ENCODE measurements at places on chromosomes 7 and 10.

DNA sequence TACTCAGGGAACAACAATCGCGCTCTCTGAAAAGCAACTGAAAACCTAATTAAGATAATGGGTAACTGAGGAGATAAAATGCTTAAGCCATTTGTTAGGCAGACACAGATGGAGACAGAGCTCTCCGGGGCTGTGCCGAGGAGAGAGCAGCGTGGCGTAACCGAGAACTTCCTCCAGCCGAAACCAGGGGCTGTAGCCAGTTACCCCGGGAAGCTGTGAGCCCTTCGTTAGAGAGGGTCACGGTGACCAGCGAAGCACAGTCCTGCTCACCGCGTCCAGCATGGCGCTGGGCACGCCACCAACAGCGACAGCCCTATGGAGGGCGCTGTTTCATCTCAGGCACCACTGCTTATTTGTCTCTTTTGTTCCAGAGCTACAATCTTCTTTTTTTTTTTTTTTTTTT is 16.1 kb downstream of the PAPOLB start:
- DNase-seq = peak; percentile 34

GRCh38 chr7:131538813-131539179 is 17.6 kb downstream of the PODXL start:
- DNase-seq = no peak

DNA sequence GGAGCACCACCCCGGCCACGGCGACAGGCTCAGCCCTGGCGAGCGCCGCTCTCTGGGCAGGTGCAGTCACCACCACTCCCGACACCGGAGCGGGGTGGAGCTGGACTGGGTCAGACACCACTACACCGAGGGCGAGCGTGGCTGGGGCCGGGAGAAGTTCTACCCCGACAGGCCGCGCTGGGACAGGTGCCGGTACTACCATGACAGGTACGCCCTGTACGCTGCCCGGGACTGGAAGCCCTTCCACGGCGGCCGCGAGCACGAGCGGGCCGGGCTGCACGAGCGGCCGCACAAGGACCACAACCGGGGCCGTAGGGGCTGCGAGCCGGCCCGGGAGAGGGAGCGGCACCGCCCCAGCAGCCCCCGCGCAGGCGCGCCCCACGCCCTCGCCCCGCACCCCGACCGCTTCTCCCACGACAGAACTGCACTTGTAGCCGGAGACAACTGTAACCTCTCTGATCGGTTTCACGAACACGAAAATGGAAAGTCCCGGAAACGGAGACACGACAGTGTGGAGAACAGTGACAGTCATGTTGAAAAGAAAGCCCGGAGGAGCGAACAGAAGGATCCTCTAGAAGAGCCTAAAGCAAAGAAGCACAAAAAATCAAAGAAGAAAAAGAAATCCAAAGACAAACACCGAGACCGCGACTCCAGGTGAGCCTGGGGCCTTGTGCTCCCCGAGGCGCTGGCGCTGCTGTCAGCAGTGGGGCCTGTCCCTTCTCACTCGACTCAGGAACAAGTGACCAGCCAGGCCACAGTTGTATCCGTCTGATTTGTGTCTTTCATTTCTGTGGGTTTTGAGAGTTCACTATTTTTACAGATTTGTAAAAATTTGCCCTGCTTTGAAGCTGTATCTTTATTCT is 117.7 kb downstream of the CYTH3 start:
- no peak for DNase-seq

DNA sequence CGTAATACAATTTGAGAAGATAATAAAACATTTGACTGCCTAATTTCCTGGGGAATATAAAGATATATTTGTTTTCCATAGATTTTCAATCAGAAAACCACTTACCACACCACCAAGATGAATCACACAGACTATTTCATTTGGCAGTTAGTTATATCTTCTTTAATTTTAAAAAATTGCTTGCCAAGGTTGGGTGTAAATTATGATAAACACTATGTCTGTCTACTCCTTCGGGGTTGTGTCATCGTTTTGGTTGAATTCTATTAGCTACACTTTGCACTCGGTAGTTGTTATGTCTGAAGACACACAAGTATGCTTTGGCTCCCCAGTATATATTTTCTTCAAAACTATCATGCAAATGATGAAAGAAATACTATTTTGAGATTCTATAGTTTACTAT is 594.8 kb upstream of the SEMA3D start:
- no peak for DNase-seq

- no peak for DNase-seq
Observed at GRCh38 chr7:81514546-81514945, 255.3 kb downstream of the HGF start.

GRCh38 chr10:55746002-55746401 is 615.1 kb downstream of the ZWINT start:
- no peak for DNase-seq

DNA sequence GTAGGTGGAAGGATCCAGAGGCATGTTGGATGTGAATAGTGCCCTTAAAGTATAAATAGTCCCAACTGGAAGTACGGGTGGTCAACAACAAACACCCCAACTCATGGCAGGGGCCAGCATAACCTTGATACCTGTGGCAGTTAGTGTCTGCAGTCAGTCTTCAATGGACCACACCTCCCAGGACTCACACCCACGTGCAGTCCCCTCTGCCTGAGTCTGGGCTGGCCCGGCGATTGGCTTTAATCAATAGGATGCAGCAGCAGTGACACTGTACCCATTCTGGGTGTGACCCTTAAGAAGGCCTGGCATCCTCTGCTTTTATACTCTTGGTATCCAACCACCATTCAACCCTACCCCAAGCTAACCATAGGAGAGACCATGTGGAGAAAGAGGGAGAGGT is 18.6 kb downstream of the DRGX start:
- DNase-seq = no peak

GRCh38 chr7:54179321-54180029 is 362.7 kb upstream of the VSTM2A start:
- no peak for DNase-seq

- no peak for DNase-seq
Observed at GRCh38 chr7:118492466-118492865, 268.0 kb downstream of the ANKRD7 start.

GRCh38 chr10:113331961-113332360 is 220.9 kb upstream of the HABP2 start:
- DNase-seq = no peak

- no peak for DNase-seq
Observed at GRCh38 chr10:30379983-30380382, 30.9 kb upstream of the MTPAP start.

GRCh38 chr10:117462816-117463544 is 79.6 kb upstream of the EMX2 start:
- DNase-seq = no peak

DNA sequence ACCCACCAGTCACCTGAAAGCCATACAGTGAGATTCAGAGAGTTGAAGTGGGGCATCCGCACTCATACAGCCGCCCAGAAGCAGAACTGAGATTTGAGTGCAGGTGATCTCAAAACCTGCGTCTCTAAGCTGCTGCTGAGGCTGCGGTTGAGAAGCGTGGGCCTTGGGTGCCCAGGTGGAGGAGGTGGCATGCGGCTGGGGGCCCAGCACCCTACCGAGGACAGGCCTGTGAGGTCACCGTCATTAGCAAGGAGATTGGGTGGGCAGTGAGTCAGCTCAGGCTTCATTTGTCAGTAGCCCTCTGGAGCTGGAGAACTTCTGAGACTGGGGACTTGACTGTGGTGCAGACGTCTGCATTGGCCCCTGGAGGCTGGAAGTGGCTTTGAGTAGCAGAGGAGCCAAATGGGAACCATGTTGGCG is 29.8 kb downstream of the ZMIZ1 start:
- no peak for DNase-seq

DNA sequence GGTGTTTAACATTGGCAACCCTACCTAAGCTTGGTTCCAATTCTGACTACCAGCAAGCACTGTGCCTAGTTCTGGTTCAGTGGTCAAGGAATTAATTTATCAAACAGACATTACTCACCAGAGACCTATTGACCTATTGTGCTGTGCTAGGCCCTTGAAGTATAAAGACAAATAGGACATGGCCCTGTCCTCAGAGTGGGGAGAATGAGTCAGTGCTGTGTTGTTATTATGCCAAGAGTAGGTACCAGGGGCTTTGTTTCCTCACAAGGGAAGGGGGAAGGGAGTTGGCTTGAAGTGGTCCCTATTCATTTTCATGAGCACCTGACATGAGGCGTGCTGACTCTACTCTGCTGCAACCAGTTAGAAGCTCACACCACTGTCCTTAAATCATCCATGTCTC is 62.6 kb upstream of the PLPP4 start:
- no peak for DNase-seq

DNA sequence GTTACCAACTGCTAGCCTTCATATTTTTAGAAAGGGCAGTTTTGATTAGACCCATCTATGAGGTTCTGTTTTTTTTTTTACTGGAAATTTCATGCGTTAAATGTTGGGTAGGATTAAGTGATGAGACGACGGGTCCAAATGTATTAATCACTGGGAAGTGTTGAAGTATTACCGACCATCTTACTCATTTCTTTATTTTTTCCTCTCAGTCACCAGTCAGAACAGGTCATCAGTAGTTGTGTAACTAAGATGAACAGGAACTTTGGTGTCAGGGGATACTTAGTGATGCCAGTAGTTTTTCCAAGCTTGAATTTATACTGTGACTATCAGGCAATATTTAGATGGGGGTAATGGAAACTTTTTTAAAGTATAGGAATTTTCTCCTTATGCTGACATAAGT is 14.2 kb downstream of the TFAM start:
- no peak for DNase-seq

- no peak for DNase-seq
Observed at GRCh38 chr7:142862351-142862750, 7.5 kb downstream of the EPHB6 start.

DNA sequence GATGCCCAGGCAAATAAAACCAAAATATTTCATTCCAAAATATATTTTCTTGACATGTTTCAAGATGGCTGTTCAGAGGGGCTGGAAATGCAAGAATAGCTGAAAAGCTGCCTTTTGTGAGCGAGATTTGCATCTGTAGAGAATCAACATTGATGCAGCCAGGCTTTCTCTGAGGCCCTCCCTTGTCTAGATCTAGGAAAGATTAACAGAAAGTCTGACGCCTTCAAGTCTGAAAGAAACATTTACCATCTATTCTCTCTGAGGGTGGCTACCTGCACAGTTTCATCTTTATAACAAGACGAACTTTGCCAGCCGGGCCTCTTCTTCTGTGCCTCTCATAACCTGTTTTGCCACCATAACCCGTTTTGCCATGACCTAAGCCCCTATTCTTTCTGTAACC is 170.2 kb downstream of the AKR1D1 start:
- no peak for DNase-seq

DNA sequence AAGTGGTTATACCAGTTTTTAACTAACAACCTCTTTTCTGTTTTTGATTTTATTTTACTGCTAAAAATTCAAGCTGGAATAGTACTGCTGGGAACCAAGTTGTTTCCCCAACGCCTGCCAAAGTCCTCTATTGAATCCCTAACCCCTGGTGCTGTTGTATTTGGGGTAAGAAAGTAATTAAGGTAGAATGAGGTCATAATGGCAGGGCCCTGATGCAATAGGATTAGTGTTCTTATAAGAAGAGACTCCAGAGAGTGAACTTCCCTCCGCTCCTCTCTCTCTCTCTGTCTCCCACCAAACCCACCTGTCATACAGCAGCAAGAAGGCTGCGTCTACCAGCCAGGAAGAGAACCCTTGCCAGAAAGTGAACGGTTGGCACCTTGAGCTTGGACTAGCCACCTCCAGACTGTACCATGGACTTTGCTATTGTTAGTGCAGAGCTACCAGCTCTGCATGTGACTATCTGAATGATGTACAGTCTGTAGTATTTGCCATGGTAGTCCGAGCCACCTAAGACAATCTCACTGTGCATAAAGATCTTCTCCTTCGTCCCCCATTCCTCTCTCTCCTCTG is 86.5 kb upstream of the KLF6 start:
- DNase-seq = no peak

GRCh38 chr10:59006511-59007306 is 169.7 kb upstream of the PHYHIPL start:
- no peak for DNase-seq

DNA sequence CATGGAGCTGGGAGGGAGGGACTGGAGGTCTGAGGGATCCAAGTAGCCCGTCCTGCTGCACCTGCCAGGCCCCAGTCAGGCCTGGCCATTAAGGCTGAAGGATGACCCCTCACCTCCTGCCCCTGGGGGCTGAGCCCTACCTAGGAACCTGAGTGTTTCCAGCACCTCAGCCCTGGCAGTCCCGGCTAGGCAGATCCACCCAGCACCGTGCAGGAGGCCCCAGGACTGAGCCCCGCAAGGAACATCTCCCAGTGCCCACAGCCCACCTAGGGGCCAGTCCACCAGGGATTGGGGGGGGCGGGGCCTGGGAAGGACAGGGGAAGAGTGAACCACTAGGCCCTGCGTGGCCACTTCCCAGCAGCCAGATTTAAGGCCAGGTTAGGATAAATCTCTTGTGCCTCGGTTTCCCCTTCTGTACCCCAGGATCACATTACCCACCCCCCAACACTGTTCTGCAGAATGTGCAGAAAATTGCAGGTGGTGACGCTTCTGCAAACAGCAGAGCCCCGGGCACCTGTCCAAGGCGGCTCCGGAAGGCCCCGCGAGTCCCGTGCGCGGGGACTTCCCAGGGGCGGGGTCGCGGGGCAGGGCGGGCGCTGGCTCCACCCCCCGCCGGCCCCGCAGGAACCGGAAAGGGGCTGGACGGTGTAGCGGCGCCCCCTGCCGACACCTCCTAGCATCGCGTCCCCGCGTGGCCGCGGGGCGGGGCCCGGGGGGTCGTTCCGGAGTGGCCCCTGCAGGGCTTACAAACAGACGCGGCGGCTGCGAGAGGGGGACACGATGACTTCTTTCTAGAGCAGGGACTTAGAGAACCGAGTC is 55.9 kb downstream of the PWWP2B start:
- peak; percentile 30 for DNase-seq

DNA sequence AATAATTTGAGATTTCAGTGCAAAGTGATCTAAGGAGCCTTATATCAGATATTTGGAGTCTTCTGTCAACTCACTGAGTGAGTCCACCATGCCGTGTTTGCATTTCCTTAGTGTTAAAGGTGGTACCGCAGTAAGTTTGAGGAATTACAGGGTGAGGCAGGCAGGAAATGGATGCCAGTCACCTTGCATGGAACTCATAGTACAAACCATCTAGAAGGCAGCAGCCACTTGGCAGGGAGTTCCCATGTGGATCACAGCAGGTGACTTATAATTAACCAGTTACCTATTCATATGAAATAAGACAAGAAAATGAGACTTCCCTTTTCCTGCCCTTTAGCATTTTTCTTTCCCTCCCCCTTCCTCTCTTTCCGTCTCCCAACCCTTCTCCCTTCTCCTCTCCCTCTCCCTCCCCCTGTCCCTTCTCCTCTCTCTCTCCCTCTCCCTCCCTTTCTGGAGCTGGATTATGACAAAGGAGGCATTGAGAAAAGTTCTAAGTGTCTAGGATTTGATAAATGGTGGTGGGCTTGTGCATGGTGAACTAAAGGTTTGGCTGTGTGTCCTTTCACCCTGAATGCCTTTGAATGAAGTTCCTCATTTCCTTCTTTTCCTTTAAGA is 94.1 kb downstream of the LRRC4 start:
- DNase-seq = no peak

- DNase-seq = no peak
Observed at GRCh38 chr10:18334116-18334867, 194.1 kb downstream of the CACNB2 start.

DNA sequence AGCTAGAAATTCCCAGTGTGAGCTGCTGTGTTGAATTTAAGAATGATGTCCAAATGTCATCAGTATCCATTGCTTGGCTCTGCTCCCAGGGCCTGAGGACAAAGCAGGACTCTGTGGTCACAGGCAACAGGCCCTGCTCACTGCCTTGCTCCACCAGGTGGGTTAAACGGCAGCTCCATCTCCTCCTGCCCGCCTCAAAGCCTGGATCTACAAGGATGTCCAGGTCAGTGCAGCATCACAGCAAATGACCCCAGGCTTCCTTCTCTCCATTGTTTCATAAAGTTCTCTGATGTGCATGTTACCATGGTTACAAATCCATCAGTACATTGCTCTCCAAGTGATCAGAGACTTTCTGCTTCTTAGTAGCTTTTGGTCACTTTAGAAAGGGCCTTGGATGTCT is 322.0 kb upstream of the ZNF32 start:
- DNase-seq = no peak

Measured in DMS79 treated with DMSO at 0.1 percent for 48 hours (cell line).